ENCODE measurements at places on chromosomes 16 and 17. TPM values are rescaled to one million over a fixed set of nuclear protein-coding genes. Genes with fewer than 3 reads are reported as not detected.
A peak's percentile ranks its signal among the peaks of the same experiment; 100 is the strongest.

DNA sequence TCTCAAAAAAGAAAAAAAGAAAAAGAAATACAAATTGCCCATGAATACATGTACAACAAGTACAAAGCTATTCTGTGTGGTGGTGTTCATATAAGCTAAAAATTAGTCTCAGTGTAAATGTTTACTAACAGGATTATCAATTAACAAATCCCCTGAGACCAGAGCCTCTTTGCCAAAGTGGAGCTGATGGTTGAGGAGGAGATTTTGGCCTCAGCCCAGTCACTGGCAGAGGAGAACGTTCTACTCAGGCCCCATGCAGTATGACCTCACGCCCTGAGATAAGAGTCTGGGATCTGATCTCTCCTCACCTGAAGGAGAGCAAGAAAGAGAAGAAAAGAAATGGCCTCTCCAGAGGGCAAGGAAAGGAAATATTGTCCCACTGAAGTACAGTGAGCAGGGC is 35.5 kb upstream of the NOL11 start:
- no peak for DNase-seq

GRCh38 chr17:38402897-38403296 is 25.4 kb upstream of the ARHGAP23 start:
- no peak for DNase-seq

DNA sequence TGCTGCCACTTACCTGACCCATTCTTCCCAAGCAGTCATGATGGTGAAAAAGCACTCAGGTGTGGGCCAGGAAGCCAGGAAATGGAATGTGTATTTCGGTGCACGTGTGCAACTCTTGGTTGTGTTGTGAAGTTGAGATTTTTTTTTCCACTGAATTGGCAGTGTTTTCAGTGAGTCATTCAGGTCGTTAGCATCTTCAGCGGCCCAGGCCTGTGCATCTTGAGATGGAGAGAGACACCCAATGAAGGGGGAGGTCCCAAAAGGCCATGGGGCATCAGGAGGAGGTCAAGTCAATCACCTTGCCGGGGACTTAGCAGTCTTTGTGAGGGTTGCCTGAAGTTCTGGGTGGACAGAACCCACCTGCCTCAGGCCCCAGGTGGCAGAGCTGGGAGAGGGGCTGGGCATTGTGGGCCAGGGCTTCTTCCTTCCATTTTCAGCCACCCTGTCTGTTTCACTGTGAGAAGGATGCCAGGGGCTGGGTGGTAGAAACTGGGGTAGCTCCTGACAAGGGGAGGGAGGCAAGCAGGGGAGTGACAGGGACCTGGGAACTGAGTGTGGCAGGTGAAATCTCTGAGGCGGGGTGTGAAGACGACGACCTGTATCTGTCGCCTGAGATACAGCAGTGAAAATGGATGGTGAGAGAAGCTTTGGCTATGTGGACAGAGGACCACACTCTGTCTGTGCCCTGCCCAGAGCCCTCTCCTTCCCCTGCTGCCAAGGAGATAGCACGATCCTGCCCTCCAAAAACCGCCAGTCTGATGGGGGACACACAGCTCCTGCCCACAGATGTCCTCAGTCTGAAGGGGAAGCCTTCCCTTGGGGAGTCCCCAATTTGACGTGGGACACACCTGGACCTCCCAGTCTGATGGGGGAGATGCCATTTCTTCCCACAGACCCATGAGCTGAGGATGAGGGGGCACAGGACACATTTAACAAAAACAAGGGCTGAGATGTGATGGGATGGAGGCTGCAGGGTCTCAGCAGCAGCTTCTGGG is 11.9 kb downstream of the TBKBP1 start:
- DNase-seq: no peak

DNA sequence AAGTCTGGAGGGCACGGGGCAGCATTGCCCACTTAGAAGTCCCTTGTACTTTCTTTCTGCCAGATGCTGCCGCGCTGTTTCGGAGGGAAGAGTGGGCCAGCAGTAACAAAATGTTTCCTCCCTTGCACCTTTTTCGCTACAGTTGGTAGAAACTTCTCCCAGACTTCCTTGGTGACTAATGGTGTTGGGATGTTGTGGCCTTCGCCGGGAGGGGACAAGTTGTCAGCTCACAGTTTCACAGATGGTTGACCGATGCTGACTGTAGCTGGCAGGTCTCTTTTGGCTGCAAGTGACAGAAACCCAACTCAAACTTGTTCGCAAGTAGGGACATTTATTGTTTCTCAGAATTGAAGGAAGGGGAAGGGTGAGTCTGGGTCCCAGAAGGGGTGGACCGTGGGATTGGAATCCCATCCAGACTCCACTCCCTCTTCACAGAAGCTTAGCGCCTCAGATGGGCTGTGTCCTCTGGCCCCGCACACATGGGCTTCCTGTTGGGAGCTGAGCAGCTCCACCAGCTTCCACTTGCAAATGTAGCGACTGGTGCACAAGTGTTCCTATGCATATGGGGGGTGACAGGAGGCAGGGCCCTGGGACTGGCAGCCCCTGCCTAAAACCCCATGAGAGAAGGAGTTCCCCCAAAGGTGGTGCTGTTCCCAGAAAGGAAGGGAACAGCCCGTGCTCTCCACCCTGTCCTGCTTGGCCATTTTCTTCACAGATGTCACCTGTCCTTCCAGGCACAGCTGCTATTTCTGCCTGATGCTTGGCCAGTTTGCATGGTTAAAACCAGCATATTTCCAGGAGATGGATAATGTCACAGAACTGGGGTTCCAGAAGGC is 30.9 kb upstream of the RPRML start:
- peak; percentile 9 for DNase-seq

DNA sequence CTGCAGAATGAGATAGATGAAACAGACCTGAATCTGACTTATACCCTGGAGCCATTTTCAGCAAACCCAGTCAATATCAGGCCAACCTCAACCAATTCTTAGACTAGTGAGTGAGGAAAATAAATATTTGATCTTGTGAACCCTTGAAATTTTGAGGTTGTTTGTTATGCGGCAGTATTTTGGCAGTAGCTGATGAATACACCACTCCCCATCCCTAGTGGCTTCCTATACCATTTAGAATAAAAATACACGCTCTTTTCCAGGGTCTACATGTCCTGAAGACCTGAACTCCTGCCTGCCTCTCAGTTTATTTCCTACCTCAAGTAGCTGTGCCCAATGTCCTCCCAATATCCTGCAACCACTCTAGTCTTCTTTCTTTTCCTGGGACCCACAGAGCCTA is 647.3 kb downstream of the WWOX start:
- no peak for DNase-seq

DNA sequence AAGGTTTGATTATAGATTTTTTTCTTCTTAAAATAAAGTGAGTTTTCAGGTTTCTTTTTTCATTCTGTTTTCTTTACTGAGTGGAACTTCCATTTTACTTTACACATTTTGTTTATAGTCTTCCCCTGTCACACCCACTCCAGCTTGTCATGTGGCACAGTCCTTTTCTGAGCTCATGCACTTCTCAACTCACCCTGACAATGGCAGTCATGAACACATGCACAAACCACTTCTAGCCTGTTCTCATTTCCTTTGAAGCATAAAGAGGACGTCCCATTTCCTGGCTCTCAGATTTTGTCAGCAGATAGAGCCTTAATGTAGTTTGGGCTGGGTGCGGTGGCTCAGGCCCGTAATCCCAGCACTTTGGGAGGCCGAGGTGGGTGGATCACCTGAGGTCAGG is 168.0 kb downstream of the AHSP start:
- DNase-seq: no peak

DNA sequence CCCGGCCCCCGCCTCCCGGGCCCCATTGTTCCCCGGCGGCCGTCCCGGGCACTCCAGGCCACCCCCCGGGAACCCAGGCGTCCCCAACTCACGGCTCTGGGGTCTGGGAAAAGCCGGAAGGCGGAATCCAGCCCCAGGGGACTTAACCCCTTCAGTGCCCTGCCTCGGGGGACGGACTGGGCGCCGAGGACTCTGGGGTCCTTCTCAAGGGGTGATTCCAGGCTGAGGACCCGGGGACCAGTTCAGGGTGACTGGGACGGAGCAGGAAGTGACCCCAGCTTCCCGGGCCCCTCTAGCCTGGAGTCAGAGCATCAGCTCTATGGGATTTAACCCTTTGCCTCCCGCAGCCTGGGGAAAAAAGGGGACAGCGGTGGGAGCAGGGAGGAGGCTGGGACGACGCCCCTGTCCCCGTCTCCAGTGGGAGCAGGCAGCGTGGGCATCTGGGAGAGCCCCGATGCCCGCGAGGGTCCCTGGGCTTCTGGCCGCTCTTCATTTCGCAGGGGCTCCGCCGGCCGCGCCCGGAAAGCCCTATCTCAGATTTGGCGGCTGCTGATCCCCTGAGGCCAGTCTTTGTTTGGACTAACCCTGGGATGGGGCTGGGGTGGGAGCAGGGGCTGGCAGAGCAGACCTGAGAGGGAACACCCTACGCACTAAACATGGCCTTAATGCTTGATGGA is at the start of gene ZNF629:
ZNF629 (minus strand) TSS at position 270 of the 677 bp plus-strand sequence. CDS start 2,723 bp downstream, outside the sequence.
- no peak for DNase-seq

DNA sequence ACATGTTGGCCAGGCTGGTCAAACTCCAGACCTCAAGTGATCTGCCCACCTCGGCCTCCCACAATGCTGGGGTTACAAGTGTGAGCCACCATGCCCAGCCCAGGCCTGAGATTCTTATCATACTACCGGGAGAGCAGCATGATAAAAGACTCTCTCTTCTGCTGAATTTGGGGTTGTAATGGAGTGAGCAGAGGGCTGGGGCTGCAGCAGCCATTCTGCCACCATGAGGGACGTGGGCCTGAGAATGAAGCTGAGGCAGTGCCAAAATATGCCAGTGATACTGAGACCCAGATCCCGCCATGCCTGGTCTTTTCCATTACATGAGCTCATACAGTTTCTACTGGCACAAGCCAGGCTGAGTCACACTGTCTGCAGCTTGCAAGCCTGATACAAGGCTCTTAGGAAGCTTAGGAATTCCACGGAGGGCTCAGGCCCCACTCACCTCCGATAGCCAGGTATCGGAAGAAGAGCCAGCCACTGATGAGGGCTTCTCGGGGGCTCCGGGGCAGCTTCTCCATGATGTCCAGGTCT is 19.6 kb upstream of the P2RX1 start:
- peak; percentile 41 for DNase-seq

DNA sequence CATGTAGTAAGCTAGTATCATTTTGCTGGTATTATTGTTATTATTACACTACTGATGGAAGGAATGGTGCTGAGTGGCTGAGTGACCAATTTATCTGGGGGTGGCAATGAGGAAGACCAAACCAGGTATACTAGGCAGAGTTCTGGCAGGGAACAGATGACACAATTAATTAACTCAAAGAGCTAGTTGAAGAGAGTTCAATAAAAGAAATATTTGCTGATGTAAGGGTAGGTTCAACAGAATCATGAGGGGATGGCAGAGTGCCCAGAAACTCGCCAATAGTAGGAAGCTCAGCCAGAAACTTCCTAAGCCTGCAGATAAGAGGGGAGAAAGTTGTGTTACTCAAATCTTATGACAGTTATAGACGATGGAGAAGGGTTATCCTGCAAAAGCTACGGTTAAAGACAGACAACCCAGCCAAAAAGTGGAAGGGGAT is 352.5 kb downstream of the KCNJ2 start:
- DNase-seq: no peak

GRCh38 chr17:81867170-81867990 is 3.8 kb downstream of the ARHGDIA start:
- peak; percentile 59 for DNase-seq

GRCh38 chr16:25027781-25028180 is 12.6 kb upstream of the ARHGAP17 start:
- no peak for DNase-seq

DNA sequence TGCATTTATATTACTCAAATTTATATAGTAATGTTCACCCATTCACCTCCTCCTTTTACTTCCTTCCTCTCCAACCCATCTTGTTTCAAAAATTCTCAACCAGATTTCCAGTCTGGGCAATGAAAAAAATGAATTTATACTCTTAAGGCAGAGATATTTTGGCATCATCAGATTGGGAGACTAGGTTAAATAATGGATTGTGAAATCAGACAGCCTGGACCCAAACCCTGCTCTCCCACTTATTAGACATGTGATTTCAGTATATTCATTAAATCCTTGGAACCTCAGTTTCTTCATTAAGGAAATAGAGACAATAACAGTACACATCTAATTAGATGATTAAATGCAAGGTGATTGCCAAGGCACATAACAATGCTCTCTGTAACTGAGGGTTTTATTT is 7.8 kb downstream of the ACSM1 start:
- no peak for DNase-seq

DNA sequence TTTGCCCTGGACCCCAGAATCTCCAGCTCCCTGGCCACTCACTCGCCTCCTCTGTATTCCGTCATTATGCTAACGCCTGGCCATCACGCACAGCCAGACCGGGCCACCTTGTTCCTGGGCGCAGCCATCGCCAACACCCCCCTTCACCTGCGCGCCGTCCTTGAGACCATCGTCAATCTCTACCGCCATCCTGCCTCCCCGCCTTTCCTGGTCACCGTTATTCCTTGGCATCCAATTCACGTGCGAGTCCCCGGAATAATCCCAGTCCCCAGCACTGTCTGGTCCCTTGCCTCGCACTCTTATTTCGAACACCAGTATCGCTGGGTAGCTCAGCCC is 541 bp downstream of the VKORC1 start:
- no peak for DNase-seq

- DNase-seq: no peak
Observed at GRCh38 chr16:73124665-73125375, 76.9 kb upstream of the ZFHX3 start.

Gene ARL5C
- not detected for total RNA-seq

Gene SHISA9
- total RNA-seq: 0.10 TPM
